Stimulated activated CD8-positive, alpha-beta memory T cell treated with anti-CD3 and anti-CD28 coated beads, Interleukin-2, amount 100 ng/mL, for 1 hour (primary cell): ENCODE measurements at places on chromosomes 12 and 14.

DNA sequence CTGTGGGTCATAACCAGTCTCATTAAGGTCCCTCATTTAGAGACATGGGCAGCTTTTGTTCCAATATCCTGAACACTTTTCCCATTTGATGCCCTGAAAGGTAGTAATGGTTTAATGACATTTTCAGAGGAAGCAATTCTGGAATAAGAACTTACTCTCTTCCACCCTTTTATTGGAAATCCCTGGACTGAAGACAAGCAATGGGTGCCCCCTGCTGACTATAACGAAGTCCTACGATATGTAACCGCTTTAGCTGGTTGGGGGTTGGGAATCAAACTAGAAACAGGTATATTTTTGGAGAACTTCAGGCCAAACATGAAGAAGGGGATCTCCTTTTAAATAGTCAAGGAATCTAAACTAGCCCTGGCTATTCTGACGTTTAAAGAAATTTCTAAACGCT is 20.5 kb downstream of the SARNP start:
- no peak for DNase-seq

- DNase-seq: no peak
These were observed 677.7 kb downstream of the TMEM121 start for GRCh38 chr14:106204063-106204462.

- DNase-seq: no peak
These were observed 90.9 kb upstream of the CPM start for GRCh38 chr12:69023840-69024239.

DNA sequence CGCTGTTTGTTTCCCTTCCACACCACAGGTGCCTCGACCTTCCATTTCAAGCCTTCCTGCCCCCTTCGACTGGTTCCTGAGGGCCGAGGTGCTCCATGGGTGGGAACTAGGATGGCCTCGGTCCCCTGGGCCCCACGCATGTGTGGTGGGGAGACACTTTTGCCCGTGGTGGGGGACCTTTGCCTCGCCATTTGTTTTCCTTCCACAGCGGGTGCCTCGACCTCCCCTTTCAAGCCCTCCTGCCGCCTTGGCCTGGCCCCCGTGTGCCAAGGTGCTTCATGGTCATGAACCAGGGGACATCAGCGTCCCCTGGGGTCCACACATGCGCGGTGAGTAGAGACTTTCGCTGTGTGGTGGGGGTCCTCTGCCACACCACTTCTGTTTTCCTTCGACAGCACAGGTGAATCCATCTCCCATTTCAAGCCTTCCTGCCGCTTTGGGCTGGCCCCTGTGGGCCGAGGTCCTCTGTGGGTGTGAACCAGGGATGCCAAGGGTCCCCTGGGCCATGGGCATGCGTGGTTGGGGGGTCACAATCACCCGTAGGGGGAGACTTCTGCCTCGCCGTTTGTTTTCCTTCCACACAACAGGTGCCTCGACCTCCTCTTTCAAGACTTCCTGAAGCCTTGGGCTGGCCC is 364.4 kb downstream of the ALG10 start:
- DNase-seq: no peak

GRCh38 chr14:90714811-90715210 is 101.4 kb downstream of the TTC7B start:
- no peak for DNase-seq

DNA sequence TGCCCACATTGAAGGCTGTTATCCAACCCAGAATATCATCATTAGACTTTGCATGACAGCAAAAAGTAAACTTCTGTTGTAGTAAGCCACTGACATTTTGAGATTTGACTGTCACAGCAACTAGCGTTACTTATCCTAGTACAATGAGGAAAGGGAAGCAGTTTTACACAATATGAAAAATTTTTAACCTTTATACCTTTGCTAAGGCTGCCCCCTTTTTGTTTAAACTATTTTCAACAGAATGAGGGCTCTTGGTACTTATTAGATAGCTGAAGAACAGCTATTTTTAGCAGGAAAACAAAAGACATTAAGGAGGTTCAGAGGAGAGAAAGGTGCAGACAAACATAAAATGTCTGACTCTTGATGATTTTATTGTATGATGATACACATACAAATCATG is 23.4 kb upstream of the TMX1 start:
- no peak for DNase-seq

DNA sequence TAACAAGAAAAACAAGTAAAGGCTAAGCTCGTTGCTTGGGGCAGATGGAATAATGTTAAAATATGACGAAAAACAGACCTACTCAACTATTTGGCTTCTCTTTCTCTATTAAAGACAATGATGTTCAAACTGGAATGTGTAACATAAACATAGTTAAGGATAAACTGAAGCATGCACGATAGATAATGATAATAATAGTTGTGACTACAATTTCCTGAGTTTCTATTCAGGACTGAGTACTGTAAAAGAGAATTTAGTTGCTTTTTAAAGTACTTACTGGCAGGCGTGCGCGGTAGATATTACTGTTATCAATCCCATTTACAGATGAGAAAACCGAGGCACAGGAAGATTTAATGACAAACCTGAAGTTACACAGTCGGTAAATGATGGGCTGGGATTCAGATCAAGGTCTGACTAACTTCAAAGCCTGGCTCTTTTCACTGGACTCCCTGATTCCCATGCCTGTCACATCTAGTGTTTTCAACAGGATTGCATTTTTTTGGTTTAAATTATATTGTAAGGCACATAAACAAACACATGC is 103.0 kb downstream of the CRADD start:
- no peak for DNase-seq

- no peak for DNase-seq
These were observed 42.2 kb downstream of the JAG2 start for GRCh38 chr14:105126126-105126980.

GRCh38 chr12:8630131-8630530 is 17.5 kb upstream of the AICDA start:
- DNase-seq: no peak

GRCh38 chr14:36450550-36450949 is 69.5 kb downstream of the NKX2-1 start:
- DNase-seq: no peak

DNA sequence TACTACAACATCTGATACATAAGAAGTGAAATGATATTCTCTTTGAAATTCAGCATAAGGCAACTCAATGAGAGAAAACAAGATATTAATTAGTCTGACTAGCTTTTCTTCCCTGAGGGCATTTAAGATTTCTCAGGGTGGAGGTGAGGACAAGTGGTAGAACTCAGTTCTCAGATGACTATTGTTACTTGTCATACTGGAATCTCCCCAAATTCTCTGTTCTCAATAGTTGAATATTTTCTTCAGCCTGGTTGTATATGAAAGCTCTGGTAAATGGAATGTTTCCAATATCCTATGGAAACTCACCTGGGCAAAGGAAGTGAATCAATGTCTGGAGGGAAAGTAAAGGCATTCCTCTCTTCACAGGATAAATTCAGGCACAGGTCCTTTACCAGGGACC is 18.2 kb upstream of the ITGA5 start:
- DNase-seq: no peak

- no peak for DNase-seq
These were observed 3.5 kb upstream of the GYS2 start for GRCh38 chr12:21608196-21608595.

DNA sequence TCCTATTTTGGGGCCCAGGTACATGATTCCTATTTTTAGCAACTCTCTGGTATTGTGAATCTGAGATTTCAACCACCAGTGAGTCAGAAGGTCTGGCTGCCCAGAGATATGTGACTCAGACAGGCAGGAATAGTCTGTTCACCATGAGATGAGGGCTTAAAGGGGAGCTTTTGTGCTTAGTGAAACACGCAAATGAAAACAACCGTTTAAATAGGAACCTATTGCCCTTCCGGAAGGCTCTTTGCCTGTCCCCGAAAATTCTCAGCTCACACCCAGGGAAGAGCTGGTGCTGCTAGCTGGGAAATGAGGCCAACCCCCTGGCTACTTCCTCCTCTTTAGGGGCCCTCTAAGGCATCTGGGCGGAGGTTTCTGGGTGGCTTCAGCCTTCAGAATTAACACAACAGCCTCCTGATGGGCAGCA is 283.6 kb downstream of the CACNA1C start:
- DNase-seq: no peak

DNA sequence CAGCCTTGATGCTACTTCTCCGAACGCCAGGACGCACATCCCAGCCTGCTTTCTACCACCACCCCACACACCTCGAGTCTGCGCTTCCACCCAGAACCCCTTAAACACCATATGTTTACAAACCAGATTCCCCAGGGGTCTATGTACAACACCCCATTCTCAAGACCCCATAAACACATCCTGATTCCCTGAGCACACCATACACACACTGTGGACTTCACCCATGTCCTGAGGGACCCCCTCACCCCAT is 733 bp downstream of the TTC7B start:
- no peak for DNase-seq

DNA sequence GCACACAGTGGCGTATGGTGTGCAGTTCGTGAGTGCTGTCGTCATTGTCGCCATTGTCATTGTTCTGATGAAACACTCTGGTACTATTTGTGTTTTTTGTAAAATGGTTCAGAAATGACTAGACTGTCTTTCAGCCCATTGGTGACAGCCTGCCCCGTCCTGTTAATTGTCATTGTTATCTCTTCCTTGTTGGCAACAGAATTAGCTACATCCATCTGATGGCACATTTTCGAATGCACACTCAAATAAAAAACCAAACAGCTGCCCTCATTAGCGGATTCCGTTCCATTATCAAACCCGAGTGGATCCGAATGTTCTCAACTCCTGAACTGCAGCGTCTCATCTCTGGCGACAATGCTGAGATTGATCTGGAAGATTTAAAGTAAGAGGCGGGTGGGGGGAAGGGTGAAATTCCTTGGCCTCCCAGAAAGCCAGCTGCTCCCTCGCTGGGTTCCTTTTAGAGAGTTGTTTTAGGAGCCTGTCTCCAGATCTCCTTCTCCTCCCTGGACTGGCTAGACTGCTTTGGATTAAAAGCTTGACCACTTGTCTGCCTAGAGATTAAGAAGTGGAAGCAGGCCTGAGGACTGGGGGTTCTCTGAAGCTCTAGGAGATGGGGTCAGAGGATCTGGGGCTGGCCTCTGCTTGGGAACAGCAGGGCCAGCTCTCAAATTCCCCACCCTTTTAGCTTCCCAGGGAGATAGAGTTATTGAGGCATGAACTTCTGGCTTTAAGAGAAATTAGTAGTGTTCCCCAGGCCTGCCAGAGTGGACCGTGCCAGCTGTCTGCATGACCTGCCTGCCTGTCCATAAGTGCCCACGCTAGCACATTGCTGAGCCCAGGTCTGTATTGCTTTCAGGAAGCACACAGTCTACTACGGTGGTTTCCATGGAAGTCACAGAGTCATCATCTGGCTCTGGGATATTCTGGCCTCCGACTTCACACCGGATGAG is 43.3 kb downstream of the MMAB start:
- no peak for DNase-seq

GRCh38 chr14:27739657-27740156 is 1026.9 kb upstream of the FOXG1 start:
- DNase-seq: no peak

DNA sequence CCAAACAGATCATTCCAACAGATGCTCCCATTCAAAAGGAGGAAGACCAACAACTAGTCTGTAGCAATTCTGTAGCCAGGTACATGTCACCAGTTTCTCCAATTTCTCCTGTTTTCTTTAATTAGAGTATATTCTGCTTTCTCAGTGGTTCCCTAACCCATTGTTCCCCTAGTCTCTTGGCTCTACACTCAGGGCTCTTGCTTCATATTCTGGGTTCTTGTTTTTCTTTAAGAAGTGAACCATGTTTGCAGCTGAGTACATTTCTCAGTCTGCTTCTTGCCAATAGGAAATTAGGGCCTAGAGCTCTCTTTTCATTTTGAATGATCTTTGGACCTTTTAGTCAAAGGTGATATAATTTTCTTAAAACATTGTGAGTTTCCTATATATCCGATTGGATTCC is 29.4 kb upstream of the STXBP6 start:
- DNase-seq: no peak

- no peak for DNase-seq
These were observed 1.3 kb downstream of the ZNF839 start for GRCh38 chr14:102320671-102321455.

DNA sequence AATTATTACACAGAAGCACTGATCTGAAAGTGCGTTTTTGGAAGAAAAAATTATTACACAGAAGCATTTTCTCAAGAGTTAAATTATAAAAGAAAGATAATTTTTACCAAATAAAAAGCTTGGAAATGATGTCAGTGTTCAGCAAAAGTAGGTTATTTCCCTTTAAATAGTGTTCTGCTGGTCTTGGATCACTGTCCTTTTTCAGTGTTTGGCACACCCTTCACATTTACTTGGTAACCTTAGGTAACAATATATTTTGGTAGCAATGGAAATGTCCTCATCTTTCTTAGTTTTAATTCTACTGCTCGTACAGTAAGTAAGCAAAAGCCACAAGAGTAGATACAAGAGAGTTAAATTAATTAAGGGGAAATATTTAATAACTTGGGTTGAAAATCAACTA is 40.3 kb downstream of the FERMT2 start:
- DNase-seq: no peak

DNA sequence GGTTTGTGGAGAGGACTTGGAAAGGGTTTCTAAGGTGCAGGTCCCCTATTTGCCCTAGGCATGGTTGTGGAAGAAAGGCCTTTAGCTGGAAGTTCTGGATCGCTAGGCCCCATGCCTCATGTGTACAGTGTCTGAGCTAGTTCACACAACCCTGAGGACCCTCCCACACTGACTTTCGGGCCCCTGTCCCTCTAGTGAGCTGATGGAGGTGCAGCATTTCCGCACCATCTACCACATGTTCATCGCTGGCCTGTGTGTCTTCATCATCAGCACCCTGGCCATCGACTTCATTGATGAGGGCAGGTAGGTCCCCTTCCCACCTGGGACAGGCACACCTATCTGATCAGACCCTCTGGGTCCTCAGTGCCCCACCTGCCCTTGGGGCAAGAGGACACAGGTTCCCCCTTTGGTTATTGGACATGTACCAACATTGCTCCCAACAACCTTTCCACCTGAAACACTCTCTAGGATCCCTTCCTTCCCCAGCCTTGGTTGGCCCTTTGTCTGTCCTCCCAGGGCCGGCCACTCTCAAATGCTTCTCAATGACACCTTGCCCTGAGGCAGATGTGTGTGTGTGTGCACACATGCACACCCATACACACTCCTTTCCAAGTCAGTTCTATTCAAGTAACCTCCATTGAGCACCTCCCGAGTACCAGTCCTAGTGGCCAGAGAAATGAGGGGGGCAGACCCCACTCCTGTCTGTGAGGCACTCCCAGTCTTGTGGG is 2.6 kb downstream of the SOAT2 start:
- DNase-seq: no peak

DNA sequence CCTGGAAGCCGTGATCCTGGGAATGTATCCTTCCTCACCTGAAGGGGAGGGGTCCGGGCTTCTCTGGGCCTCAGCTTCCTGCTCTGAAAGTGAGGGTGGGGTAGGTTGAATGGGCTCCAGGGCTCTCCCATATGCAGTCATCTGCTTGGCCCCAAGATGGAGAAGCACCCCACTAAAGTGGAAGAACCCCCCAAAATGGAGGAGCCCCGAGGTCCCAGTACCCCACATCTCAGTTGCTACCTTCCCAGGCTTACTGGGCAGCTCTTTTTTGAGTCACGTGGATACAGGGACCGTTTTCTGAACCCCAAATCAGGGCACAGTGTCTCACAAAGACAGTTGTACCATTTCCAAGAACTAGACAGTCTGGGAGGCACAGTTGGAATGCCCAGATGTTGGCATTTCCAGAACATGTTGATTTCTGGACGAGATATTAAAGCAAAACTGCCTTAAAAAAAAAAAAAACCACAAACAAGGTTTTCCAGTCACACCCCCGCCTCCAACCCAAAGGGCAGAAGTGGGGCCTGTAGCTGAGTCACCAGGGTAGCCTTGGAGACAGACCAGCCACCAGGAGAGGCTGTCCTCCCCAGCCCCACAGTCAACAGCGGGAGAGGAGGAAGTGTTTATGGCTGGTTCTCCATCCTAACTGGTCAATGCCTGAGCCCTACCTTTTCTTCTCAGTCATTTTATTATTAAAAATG is 12.1 kb downstream of the VASH1 start:
- no peak for DNase-seq
